ENCODE measurements at places on chromosomes 1 and 21.

DNA sequence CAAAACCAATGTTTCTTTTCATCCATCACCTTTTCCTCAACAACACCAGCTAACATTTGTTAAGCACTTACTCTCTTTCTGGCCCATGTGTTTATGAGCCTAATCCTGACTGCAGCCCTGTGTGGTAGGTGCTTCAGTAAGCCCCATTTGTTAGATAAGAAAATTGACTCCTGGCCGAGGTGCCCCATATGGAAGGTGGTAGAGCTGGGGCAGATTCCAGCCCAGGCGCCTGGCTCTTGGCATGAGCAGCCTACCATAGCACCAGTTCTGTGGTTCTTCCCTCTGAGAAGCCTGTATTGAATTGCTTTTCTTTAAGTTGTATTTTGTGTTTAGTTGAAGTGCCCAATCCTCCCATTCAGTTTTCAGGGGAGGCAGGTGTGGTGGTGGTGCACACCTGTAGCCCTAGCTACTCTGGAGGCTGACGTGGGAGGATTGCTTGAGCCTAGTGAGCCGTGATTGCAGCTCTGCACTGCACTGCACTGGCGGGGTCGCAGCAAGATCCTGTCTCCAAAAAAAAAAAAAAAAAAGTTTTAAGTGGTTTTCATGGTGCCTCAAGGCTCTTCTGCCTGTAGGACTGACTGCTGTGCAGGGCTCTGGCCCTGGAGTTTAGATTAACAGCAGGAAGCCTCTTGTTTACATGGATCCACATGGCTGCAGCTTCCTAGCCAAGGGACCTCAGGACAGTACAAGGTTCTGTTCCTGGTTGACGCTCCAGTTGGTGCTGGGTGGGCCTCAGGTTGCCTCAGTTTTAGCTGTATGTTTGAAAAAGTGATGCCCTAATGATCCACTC, 125.9 kb downstream of the MRPS6 start:
- DNase-seq, result no peak

DNA sequence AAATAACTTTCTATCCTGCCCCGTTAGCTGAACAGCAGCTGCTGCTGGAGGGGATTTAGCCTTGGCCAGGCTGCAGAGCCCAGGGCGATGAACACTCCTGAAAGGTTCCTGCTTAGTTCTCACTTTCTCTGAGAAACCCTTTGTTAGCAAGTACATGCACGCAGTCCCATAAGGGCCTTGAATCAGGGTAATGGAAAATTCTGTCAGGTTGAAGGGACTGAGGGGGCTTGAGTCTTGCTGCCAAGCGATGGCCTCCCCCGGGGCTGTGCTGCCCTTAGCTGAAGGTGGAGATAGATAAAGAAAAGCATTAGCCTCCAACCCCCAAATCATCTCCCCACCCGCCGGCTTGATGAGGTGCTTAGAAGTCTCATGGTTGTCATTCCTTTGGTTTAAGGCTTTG, 7.9 kb downstream of the GJA5 start:
- DNase-seq, result no peak

- DNase-seq, result no peak
These were observed 46.8 kb upstream of the EDEM3 start for GRCh38 chr1:184801503-184801902.

GRCh38 chr1:63880958-63881576, 107.2 kb downstream of the ROR1 start:
- DNase-seq, result no peak

DNA sequence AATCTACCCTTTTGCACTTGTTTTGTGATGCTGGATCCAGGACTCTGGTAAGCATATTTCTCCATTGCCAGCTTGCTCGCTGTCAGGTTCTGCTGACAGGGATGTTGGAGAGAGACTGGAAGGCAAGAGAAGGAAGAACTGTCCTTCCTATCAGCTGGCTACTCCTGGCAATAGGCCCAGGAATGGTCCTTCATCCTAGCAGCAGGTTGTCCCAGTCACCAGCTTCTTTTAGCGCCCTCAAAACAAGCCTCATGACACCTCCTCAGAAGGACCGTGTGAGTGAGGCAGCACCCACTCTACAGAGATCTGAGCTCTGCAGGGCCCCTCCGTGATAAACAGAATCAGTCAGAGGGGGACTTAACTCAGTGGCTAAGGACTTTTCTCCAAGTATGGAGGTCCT, 33.1 kb upstream of the SLAMF9 start:
- DNase-seq, result no peak

GRCh38 chr1:70426154-70427131, 15.4 kb downstream of the CTH start:
- no peak for DNase-seq

- no peak for DNase-seq
These were observed 29.5 kb downstream of the SZRD1 start for GRCh38 chr1:16396591-16396990.

DNA sequence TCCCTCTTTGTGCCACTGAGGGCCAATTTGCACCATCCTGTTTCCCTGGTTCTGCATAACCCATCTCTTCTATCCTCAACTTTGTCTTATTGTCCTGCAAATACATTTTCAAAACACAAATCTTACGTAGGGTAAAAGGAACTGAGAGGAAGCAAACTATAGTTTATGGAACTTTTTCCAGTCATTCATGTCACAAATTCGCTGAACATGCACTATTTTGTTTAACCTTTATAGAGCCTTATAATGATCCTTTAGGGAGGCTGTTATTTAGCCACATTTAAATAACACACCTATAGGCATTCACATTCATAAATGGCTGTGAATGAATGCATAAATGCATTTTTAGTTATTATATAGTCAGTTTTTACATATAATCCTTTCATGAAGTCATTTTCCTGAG, 85.0 kb downstream of the PLPPR5 start:
- no peak for DNase-seq

GRCh38 chr1:3504151-3504821, 49.8 kb downstream of the ARHGEF16 start:
- peak; percentile 95 for DNase-seq

DNA sequence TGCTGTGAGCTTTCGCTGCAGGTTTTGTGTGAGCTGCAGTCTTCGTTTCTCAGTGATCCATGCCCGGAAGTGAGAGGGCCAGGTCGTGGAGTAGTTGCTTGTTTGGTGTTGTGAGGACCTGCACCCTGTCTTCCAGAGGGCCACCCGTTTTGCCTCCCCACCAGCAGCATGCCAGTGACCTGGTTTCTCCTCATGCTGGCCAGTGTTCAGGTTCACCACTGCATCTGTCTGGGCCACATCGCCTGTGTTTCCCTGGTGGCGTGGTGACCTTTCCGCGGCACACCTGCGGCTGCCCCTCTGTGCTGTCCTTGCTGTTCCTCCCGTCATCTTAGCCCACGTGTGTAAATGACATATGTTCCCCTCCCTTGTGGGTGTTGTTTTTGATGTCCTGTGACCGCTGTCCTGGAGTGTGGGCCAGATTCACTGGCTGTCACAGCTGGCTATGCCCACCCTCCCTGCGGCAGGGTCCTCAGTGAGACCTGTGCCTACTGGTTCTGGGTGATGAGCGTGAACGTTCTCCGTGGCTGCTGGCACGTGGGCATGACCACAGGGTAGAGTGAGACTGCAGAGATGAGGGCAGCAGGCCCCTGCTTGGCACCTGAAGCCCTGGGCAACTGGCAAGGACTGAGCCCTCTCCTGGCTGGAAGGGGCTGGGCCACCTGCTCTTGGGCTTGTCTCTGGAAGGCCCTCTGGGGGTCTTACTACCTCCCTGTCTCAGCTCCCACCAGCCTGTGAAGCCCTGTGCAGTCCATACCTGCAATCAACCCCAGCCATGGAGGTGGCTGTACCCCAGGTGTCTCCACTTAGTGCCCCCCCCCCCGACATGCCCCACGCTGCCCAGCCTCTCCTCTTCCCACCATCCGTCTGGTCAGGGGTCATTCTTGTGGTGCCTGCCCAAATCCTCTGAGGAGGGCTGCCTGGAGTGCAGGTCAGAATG, 7.3 kb downstream of the IBA57 start:
- DNase-seq, result no peak

- DNase-seq, result no peak
These were observed 4.2 kb upstream of the PRXL2B start for GRCh38 chr1:2582391-2582790.

- no peak for DNase-seq
These were observed 112.4 kb upstream of the BEND5 start for GRCh38 chr1:48889082-48889481.

GRCh38 chr1:36894824-36895223, 139.5 kb downstream of the GRIK3 start:
- DNase-seq, result no peak

All from SJSA1 (cell line).